Right lobe of liver (tissue), 6 donors: ENCODE measurements at places on chromosomes 16 and 17.

- no peak for DNase-seq
These were observed 49.2 kb upstream of the EMP2 start for GRCh38 chr16:10629592-10629963.

DNA sequence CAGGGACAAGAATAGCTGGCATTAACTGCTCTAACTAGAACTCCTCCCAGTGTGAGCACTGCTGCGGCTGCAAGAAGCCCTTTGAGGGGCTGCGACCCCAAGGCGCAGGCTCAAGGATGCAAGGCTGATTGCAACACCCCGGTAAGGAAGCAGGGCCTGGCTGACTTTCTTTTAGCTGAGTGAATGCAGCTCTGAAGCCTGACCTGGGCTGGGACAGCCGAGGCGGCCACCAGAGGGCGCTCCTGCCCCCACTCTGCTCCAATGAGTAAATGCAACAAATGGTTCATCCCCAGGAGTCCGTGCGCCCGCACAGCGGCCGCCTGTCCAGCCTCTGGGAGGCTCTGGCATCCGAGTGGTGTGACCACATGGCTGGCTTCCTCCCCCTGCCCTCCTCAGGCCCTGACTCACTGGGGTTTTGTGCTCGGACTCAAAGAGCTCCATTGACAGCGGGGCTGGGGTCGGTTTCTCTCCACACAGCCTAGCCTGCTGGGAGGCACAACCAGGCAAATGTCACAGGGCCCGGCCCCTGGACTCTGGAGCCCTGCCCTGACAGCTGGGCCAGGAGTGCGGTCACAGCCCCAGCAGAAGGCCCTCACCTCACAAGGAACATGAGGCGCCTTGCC lies at the start of gene SMIM5:
Gene SMIM5, plus strand, starts transcription at position 572 of the 623 bp plus-strand sequence. CDS start 6,768 bp downstream, outside the sequence.
- peak; percentile 85 for DNase-seq

DNA sequence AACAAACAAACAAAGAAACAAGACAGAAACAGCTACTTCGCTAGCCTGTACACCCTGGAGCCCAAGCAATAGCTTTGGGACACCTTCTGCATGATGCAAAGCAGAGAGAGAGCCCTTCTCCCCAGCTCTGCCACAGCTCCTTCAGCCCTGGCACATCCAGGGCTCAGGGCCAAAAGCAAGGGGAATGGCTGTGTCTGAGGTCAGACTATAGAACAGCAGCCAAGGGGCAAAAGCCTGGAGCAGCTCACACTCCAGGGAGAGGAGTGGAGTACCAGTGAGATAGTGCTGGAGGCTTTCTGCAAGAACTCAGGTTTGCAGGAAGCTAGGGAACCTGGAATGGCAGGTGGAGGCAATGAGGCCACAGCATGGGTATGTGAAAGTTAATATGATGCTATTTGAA lies 11.6 kb upstream of the SEPHS2 start:
- no peak for DNase-seq

GRCh38 chr16:66052745-66053144 lies 313.7 kb upstream of the CDH5 start:
- DNase-seq, result no peak

- no peak for DNase-seq
These were observed 1.1 kb upstream of the LCMT1 start for GRCh38 chr16:25110387-25110947.

DNA sequence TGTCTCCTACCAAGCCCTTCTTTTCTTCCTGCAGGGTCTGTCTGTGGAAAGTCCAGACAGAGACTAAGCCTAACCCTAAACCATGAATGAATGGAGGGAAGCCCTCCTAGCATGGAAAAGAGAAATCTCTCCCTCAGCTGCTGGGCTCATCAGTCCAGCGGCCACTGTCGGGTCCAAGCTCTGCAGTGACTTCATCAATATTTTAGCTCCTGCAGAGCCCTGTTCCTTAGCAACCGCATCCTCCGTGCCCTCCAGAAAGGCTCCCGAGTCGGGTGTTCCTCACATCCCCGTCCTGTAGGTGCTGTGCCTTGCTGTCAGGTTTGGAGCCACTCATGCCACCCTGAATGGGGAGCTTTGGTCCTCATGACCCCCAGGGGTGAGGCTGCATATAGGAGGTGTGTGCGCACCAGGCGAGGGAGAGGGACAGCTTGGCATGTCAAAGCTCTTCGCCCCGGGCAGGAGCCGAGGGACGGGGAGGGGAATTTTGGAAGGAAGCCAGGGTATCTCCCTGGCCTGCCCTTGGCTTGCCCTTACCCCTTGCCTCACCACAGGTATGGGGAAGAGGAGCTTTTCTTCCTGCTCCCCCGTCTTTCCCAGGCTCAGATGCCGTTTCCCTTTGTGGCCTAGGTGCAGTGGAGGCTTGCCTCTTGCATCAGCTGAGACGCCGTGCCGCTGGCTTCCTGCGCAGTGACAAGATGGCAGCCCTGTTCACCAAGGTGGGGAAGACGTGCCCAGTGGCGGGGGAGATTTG lies 23.9 kb downstream of the SGSM2 start:
- DNase-seq, result no peak

- no peak for DNase-seq
These were observed at the start of gene CIBAR2 for GRCh38 chr16:85112364-85112763. Gene CIBAR2, minus strand, starts transcription at chr16:85112472. Its CDS starts 120 bp downstream, at chr16:85112352.

DNA sequence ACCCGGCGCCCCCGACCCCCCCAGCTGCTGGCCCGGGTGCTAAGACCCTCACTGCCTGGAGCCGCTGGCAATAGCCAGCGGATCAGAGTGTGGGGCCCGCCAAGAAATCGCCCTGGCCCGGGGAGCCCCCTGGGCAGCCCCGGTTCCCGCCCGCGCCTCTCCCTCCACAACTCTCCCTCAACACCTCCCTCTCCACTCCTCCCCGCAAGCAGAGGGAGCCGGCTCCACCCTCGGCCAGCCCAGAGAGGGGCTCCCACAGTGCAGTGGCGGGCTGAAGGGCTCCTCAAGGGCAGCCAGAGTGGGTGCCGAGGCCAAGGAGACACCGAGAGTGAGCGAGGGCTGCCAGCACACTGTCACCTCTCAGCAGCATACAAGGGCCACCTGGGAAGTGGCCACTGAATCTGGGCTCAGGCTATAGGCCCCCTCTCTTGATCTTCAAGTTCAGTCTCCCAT lies 385.5 kb downstream of the SEC14L1 start:
- DNase-seq, result no peak

DNA sequence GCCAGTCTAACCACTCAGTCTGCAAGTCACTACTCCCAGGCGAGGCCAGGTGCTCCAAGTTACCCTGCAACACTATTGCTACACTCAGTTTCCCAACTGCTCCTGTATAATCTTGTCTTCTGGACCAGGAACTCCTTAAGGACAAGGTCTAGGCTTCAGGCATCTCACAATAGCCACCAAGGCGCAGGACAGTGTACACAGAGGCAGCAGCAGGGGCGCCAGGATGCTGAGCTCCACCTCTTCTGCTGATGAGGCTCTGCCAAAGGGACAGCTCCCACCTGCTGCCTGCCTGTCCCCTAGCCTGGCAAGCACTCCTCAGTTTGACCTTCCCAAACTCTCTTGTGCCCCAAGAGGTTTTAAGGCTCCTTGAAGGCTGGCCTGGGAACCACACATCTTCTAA lies 3.4 kb downstream of the SLC25A11 start:
- no peak for DNase-seq

DNA sequence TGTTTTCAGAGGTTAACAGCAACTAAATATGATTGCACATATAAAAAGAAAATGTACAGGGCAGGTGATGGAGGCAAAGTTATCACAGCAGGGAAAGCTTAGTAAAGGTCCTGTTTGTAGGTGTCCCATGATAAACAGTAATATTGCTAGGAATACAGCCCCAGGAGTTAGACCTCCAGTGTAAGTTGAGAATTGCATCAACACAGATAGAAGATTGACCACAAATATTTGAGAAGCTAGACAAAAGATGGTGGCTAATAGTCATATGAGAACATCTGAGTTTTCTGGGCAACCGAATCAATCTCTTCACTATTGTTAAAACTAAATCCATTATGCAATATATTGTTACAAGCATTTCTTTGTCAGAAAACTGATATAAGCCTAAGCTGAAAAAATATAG lies 152.6 kb downstream of the CDH11 start:
- DNase-seq, result no peak

GRCh38 chr16:84380405-84380804 lies 12.1 kb downstream of the ATP2C2 start:
- DNase-seq, result no peak

DNA sequence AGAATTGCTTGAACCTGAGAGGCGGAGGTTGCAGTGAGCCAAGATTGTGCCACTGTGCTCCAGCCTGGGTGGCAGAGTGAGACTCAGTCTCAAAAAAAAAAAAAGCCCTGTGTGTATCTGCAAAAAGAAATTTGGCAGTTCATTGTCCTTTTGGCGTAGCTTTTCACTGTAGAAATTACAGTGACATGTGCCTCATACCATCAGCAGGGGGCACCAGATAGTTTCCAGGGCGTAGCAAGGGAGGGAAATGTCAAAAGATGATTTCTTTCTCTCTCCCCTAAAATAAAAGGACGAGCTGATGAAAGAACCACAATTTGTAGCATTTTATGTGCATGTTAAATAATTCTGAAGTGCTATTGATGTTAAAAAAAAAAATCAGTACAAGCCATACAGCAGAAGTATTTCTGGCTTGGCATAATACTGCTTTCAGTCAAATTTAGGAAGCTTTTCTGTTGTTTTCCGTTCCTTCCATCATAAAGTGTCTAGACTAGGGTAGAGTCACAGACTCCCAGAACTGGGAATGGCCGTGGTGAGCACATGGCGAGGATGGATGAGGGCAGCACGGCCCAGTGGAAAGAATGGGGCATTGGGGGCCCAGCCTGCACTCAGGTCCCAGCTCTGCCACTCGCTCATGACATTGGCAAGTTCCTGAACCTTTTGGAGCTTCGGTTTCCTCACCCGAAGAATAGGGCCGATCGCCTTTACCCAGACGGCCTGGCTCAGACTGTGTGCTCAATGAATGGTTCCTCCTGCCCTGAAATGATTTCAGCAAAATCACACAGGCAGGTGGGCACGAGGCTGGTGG lies 59.8 kb upstream of the RPH3AL start:
- DNase-seq, result no peak

GRCh38 chr17:34384271-34384670 lies 21.2 kb upstream of the CCL1 start:
- no peak for DNase-seq
